ENCODE measurements at places on chromosomes 3 and 15.

DNA sequence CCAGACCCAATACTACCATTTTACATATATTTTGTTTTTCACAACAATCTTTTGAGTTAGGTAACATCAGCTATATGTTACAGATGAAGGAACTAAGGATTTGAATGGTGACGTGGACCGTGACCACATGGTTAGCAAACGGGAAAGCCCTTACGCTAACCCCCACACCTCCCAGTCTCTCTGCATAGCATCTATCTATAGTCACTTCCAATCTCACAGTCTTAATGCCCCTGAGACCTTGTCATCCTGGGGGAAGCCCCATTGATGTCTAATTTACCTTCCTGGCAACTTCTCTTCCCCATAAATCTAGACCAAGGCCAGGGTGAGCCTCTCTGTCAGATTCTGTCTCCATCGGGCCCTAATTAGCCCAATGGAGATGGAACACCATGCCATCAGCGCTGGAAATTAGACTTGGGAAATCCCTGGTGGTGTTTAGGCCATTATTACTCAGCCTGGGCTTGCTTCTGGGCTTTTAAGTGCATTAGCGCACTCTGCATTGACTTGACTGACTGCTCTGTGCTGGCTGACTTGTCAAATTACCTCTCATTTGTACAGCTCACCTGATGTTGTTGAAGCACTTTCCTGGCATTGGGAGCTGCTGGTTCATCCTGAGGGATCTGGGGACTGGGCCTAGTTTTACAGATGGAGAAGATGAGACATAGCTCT lies 34.0 kb upstream of the SH3GL3 start:
- no peak for DNase-seq

GRCh38 chr15:67433495-67434099 lies 87.3 kb upstream of the C15orf61 start:
- DNase-seq, result no peak

- no peak for DNase-seq
Observed at GRCh38 chr3:173049360-173049759, 91.7 kb downstream of the SPATA16 start.

DNA sequence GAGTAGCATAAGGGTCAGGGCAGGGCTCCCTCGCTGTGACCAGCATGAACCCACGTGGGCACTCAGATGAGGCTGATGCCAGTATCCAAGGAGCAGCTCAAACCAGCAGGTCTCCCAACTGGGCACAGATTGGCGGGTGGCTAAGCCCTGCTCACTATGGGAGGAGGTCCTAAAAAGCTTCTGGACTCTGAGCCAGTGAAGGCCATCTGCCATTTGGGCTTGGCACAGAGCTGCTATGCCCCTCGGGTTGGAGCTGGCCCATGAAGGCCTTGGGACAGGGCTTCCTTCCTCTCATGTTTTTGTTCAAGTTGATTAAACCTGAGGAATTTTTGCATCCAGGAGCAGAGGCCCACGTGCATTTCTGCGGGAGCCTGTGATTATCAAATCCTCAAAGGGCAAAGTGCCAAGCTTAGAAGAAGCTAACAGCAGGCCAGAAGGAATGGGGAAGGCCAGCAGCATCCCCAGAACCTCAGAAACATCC lies 4.3 kb upstream of the STRA6 start:
- DNase-seq, result no peak

DNA sequence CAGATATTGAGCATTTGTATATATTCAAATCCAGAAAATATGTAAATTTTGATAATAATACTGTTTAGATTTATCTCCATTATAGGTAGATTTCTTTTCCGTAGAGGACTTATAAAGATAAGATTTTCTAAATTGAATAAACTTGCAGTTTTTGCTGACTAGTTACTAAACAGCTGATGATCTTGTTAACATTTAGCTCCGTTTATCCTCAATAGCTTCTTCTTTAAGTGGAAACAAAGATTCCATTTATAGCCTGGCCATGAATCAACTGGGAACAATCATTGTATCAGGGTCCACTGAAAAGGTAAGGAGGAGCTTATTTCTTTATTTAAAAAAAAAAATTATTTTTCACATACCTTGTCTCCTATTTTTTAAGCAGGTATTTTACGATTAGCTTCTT lies 16.7 kb downstream of the WDR48 start:
- DNase-seq, result no peak

DNA sequence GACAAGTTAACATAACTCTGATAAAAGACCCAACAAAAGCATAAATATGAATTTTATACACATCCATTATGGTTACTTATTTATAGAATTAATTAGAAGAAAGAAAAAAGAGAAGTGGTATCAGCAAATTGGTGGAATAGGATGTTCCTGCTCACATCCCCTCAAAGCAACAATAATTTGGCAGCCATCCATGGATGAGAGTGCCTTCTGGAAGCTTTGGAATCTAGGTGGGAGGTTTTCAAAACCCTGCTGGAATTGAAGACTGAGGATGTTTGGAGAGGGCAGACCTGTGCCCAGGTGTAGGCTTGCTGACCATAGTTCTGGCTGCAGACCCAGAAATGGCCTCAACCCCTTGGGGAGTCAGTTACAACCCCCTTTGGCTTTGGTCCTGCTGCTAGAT lies 91.2 kb downstream of the EDEM1 start:
- DNase-seq, result no peak

DNA sequence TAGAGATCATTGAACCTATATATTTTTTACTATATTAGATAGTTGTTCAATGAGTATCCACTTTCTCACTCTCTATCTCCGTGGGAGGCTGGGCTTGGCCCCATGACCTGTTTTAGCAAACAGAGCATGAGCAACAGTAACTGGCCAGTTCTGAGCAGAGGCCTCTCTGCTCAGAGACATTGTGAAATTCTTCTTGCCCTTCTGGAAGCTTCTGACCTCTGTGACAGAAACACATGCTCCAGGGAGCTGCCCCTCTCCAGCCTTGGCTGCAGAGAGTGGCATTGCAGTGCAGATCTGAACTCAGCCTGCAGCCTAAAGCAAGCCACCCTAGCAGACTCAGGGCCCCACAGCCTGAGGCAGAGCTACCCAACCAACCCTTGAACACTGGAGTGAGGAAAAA lies 20.5 kb downstream of the FAM240A start:
- DNase-seq, result no peak

DNA sequence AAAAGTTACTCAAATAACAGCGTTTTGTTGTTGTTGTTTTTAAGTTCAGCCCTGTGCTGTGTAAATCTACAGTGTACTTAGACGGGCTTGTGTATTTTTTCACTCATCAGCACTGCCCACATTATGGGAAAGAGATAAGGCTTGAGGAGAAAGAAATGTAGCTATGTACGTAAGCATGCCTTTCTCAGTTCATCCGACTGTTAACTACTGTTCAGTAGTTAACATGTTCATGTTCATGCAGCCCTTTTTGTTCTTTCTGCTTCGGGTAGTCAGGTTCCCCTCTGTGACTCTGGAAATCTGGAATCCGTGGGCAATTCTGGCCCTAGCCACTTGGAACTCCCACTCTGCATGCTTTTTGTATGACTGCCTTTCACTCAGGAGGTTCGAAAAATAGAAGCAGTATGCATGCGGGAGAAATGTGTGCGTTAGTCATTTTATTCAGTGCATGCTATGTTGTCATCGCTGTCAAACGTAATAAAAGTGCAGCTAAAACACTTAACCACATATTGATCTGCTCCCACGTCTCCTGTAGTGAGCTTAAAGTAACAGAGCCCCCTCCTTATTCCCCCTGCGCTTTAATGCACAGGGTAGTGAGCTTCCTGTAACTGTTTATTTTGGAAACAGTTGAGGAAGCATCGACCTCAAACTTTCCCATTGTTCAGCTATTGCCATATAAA lies 283.1 kb upstream of the NR2F2 start:
- DNase-seq, result no peak

GRCh38 chr15:52552303-52552702 lies 16.5 kb downstream of the ARPP19 start:
- DNase-seq, result no peak

DNA sequence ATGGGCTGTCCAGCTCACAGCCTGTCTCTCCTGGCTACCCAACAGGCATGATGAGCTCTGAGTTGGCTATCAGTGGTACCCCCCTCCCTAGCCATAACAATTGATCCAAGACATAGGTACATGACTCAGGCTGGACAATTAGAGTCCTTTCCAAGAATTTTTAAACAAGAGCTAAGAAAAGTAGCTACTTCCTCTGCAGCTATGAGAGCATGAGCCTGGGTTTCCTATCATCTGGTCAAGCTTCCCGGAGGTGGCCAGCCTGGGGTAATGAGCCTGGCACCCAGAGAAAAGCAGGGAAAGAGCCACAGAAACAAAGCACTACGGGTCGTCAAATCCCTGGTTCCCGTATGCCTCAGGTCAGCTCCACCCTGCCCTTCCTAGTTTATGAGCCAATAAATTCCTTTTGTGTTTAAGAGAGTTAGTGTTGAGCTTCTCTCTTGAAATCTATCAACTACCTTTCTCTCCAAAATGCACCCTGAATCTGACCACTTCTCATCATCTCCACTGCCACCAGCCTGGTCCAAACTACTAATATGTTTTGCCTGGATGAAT lies 2.3 kb upstream of the SLC51B start:
- DNase-seq, result no peak

DNA sequence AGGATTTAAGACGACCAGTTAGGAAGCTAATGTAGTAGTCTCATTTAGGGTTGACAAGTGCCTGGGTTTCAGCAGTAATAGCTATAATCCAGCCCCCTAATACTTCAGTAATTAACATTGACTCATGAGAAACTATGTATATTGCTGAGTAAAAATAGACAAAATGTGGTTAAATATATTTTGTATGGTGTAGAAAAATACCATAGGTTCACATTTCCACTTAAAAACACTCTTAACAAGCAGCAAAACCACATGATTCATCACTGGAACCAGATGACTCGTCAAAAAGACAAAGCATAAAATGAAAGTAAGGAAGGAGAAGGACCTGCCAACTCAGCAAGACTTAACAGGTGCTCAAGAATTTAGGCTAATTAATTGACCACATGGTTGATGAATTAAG lies 288.9 kb downstream of the EFHB start:
- no peak for DNase-seq

GRCh38 chr3:53074761-53075742 lies 29.2 kb upstream of the SFMBT1 start:
- DNase-seq, result no peak

GRCh38 chr3:46890132-46890531 lies 12.6 kb downstream of the PTH1R start:
- no peak for DNase-seq

DNA sequence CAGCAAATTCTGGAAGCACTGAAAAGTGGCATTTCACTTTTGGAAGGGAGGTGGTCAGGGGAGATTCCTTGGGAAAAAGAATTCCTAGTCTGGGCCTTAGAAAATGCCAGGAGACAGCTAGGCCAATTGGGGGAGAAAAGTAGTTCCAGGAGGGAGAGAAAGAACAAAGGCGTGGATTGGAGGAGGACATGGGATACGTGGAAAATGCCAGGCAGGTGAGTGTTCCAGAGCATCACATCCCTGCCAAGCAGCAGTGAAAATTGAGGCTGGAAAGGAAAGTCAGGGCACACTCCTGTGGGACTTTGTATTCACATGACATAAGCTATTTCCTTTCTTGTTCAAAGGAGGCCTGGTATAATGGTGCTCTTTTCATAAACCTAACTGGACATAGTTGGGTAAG lies 134.5 kb upstream of the WNT5A start:
- no peak for DNase-seq

- DNase-seq, result no peak
Observed at GRCh38 chr3:46845397-46845859, 17.8 kb downstream of the MYL3 start.

GRCh38 chr3:188487652-188488051 lies 333.7 kb downstream of the LPP start:
- DNase-seq, result no peak

DNA sequence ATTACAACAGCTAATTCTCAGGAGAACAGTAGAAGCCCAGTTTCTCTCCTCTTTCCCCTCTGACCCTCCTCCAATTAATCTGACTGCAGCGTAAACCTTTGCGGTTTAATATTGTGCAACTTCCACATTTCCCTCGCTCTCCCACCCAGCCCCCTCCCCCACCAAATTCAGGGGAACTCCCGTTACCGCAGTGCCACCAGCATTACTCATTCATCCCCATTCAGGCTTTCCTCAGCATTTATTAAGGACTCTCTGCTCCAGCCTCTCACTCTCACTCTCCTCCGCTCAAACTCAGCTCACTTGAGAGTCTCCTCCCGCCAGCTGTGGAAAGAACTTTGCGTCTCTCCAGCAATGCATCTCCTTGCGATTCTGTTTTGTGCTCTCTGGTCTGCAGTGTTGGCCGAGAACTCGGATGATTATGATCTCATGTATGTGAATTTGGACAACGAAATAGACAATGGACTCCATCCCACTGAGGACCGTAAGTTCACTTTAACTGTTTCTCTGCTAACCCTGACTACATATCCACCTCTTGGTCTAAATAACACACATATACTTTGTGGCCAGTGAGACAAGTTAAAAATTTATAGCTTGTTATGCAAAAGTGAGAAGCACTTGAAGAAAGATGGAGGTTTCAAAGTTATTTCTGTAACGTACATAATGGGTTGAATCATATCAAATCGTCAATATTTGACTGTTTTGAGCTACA lies at the start of gene PTX3:
Gene PTX3 (plus strand): TSS at position 268 of the 709 bp plus-strand sequence. CDS start 84 bp downstream, at position 352.
- no peak for DNase-seq

GRCh38 chr3:149227591-149228268 lies 6.1 kb upstream of the CP start:
- DNase-seq, result no peak

GRCh38 chr3:150419076-150419868 lies 11.2 kb downstream of the TSC22D2 start:
- no peak for DNase-seq

GRCh38 chr3:125137358-125138033 lies 75.1 kb downstream of the SLC12A8 start:
- DNase-seq, result no peak

DNA sequence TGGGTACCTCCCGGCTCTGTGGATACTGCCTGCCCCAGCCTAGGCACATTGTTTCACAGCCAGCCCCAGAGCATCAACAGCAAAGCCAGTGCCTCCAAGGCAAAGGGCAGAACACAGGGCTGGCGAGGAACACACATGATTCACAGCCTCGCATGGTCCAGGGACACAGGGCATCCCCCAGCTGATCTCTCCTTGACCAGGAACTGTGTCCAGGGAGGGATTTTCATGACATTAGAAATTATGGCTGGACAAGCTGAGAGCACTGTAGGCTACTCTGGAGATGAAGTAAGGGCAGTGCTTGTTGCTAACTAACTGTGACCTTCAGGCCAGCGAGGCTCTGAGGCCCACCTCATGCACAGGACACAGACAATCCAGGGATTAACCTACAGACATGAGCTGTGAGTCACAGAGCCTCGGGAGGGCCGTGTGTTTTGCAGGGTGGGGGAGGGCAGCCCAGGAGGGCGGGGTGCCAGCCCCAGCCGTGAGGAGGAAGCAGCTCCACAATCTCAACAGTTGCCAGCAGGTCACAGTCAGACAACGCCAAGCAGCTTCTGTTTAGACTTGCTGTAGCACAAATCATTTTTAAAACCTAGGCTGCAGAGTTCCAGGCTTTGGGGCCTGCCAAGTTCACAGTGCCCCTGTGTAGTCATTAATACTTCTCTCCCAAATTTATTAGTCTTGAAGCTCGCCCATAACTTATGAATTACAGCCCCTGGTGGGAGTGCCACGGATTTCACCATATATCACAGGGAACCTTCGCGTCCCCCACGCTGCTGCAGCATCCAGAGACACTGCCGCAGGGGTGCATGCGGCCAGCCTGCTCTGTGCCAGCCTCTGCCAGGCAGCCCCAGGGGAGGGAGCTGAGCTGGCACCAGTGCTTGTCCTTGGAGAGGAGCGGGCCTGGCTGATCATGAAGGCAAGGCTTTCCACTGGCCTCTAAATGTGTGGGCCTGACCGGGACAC lies 114.7 kb downstream of the ETFA start:
- DNase-seq, result no peak

GRCh38 chr15:33104212-33104611 lies 90.3 kb downstream of the FMN1 start:
- DNase-seq, result peak; percentile 14

GRCh38 chr3:149657321-149657925 lies 402 bp downstream of the WWTR1 start:
- no peak for DNase-seq

Data from stimulated activated CD4-positive, alpha-beta T cell treated with anti-CD3 and anti-CD28 coated beads, Interleukin-2, amount 100 ng/mL, for 4 hours (primary cell).